Activated naive CD4-positive, alpha-beta T cell (primary cell): ENCODE measurements at places on chromosomes 7 and 10.
A peak's percentile ranks its signal among the peaks of the same experiment; 100 is the strongest.

- DNase-seq: no peak
These were observed 222.4 kb downstream of the PTPRN2 start for GRCh38 chr7:158365267-158365666.

DNA sequence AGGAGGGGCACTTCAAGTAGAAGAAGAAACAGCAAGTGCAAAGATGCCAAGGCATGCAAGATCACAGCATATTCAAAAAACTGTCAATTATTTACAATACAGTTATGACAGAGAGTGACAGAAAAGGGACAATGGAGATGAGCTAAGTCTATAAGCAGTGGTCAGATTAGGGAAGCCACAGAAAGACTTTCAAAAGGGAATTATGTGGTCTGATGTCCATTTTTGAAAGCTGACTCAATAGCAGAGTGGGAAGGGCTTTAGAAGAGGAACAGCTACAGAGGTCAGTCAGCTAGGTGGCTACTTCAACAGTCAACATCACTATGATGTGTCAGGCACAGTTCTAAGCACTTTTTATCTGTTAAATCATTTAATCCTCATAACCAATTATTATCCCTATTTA lies 45.2 kb upstream of the SPOCK2 start:
- no peak for DNase-seq

DNA sequence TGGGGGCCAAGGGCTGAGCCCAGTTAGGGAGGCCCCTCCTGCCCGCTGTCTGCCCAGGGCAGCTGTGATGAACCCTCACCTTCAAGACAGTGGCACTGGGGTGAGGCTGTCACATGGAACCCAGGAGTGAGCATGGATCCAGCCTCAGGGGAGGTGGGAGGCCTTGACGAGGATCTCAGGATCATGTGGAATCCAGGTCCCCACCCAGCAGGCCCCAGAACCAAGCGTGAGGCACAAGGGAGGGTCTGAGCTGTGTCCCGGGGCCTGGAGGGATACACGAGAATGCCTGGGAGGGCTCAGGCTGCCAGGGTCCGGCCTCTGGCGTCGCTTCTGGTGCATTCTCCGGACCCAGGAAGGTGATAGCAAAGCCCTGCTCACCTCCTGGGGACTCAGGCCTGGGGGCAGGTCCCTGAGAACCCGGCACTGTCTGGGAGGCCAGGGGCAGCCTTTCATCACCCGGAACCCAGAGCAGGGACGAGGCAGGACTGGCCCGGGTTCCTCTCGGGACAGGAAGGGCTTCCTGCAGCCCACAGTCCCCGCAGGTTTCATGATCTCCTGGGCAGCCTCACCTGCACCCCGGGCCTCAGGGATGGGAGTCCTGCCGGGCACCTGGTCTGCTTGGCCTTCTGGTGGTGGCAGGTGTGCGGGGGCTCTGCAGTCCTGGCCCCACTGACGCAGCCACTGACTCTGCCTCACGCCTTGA lies 17.5 kb downstream of the DPYSL4 start:
- DNase-seq: no peak

DNA sequence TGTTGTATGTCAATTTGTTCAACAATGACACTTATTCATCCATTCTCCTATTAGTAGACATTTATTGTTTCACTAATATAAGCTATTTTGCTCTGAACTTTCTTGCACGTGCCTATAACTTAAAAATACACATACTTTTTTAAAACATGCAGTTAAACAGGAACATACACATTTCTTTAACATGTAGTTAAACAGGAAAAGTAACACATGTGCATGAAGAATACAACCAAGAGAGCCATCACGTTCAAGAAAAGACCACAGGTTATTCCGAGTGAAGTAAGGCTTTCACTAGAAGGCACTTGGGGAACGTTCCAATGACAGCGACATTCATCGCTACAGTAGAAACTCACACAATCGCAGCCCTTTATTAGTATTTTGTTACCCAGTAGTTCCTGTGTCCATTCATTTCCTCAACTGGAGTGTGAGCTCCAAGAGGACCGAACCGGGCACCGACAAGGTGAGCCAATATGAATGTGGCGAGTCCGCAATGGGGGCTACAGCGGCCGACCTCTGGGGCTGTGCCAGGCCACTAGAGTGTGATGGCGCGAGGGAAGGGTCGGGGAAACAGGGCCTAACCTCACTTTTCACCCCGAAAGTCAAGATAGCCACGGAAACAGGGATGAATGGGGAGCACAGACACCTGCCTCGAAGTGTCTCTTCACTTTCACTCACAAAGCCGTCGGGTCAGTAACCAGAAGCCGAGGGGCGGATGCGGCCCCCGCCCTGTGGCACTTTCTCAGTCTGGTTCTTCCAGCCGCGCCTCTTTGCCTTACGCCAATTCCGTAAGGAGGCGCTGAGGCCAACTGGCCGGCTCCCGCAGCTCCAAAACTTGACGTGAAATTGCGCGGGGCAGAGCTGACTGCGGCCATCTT lies 775 bp upstream of the SEPTIN7 start:
- peak; percentile 77 for DNase-seq

DNA sequence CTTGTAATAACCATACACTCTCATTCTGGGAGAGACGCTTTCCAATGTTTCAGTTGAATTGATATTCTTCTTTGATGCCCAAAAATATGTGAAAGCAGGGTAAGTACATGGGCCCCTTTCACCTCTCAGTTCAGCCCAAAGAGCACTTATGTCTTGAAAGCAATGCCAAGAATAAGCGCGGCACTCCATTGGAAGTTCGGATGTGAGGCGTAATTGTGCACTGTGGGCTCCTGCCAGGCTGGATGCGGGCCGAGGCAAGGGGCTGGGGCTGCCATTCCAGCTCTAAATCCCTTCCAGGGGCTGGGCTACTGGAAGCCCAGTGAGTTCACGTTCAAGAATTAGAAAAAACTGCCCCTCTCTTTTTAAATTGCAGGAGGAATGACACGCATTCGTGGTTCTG lies 113.8 kb downstream of the EBF3 start:
- DNase-seq: no peak

- no peak for DNase-seq
These were observed 9.3 kb upstream of the UNCX start for GRCh38 chr7:1223196-1223981.

GRCh38 chr10:121617176-121617575 lies 18.9 kb upstream of the FGFR2 start:
- no peak for DNase-seq

GRCh38 chr10:103416436-103417147 lies 20.2 kb downstream of the PDCD11 start:
- DNase-seq: no peak

- DNase-seq: no peak
These were observed 63.5 kb downstream of the MINDY3 start for GRCh38 chr10:15796762-15797161.
